Activated CD8-positive, alpha-beta memory T cell treated with anti-CD3 and anti-CD28 coated beads for 1 hour (primary cell): ENCODE measurements at places on chromosomes 4 and X.

GRCh38 chr4:57102050-57102624 lies 8.0 kb downstream of the IGFBP7 start:
- DNase-seq = no peak

- no peak for DNase-seq
Measured at GRCh38 chr4:80069108-80069836, 3.8 kb downstream of the ANTXR2 start.

DNA sequence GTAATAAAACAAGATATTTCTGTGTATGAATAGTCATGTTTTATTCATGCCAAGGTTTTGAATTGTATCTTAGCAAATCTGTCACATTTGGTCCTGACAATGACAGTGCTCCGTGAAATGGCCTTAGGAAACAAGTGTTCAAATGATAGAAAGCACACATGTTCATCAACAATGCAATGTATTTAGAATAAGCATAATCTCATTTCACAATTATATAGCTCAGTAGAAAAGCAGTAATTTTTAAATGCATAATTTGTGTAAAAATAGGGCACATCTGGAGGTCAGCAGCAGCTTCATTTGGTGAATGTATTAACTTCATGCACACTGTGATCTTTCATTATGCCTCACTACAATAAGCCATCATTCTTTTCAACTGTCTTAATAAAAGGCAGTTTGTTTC lies 380.4 kb downstream of the GPM6A start:
- no peak for DNase-seq

GRCh38 chr4:108520807-108521206 lies 99.6 kb upstream of the RPL34 start:
- no peak for DNase-seq

GRCh38 chr4:159420162-159421057 lies 317.5 kb downstream of the RAPGEF2 start:
- DNase-seq = no peak

GRCh38 chr4:14897217-14897616 lies 105.1 kb upstream of the CPEB2 start:
- DNase-seq = no peak

DNA sequence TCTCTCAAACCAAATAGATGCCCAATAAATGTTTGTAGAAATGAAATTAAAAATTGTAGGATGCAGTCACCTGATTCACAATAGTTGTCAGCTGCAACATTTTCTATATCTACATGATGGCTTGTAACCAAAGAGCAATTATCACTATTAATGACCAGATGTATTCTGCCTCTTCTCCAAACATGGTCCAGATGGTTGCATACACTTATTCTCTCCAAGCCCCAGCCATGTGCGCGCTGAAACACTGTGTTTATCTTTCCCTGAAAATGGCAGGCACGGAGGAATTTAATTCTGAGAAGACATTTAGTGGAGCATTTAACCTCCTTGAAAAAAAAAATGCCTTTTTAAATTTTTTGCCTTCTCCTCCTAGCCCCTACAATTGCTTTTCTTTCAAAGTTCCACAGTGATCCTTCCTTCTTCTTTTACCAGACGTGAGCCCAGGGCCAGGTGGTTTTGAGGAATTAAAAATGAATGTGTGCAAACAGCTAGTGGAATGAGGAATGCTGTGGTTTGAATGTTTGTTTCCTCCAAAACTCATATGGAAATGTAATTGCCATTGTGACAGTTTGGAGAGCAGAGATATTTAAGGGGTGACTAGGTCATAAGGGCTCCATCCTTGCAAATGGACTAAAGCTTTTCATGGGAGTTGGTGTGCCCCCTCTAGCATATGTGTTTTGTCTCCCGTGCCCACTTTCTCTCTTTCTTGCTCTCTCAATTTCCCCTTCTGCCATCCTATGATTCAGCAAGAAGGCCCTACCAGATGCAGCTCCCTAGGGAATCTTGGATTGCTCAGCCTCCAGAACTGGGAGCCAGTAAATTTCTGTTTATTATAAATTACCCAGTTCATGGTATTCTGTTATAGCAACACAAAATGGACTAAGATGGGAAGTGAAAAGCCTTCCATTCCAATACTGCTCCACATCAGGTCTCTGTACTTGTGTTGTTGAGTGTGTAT lies 136.0 kb downstream of the GABRB1 start:
- no peak for DNase-seq

GRCh38 chr4:158667651-158668198 lies 4.0 kb downstream of the C4orf46 start:
- DNase-seq = no peak

DNA sequence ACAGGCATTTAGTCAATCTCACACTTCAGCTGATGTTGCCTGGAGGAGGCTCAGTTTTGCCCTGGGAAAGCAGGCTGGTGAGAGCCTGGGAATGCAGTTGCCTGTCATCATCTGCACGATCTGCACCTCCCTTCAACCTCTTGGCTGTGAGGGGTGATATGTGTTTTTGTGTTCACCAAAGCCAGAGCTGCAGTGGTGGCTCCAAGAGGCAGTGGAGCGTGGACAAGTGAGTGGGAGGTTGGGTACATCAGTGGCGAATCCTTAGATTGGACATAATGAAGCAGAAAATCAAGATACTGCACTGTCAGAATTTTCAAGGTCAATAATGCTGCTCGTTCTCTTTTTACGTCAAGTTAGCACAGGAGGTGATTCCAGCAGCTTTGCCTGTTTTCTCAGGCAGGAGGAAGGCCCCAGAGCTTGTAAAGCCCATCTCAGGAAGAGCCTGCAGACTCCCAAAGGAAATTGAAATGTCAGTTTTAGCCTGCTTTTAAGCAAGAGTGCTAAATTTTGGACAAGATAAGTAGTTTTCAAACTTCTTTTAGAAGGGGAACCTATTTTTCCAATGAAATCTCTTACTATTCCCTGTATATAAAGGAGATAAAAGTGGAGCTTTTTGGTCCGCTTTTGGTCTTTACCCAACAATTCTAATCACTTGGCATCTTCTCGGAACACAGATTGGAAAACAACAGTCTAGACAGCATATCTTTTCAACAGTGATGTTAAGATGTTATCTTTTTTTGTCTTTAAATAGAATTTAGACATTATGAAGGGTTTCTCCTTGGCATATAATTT lies 92.8 kb downstream of the FRAS1 start:
- no peak for DNase-seq

GRCh38 chr4:177380730-177381287 lies 61.4 kb downstream of the AGA start:
- DNase-seq = no peak

GRCh38 chrX:97787849-97788248 lies 904.1 kb downstream of the RPA4 start:
- DNase-seq = no peak

DNA sequence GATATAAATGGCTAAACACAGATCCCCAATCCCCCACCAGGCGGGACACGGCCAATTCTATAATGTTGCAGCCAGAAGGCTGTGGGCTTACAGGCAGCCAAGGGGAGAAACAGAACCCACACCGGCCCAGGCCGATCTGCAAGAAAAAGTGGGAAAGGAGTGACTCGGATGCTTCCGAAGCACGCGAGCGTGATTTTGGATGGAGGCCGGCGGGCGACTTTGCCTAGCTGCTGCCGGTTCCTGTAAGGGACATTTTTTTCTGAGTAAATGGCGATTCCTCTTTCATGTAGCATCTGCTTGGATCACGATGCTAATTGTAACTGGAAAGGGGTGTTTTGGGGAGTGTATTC lies 470.2 kb downstream of the PCDH19 start:
- DNase-seq = no peak

DNA sequence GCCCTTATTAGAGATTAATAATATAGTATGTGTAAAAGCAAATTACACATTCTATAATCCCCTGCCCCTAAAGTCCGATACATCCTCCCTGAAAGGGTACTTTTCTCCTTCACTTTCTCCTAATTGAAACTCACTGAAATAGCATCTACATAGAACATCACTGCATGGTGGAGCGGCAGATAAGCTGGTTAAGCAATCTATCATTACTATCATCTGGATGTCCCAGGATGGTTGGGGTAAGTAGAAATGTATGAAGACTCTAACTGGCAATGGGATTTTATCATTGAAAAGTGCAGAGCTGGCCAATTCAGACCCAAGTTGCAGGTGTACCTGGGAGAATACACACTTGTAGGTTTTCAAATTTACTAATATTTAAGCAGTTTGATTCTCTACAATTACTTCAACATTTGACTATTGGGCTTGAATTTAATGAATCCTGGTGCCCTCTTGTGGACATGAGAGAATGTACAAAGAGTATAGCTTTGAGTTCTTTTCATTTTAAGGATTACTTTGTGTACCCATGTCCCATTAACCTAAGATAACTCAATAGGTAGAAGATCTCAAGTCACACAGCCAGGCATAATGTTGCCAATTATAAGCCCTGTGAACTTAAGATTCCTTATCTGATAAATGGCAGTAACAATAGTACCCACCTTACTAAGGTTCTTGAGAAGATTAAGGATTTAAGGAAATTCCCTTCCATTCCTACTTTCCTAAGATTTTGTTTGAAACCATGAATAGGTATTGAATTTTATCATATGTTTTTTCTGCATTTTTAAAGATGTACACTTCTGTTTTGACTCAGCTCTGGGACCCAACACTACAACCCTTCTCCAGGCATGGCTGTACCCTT lies 69.8 kb downstream of the SHROOM3 start:
- DNase-seq = no peak

GRCh38 chrX:47637546-47638195 lies 7.9 kb upstream of the CFP start:
- DNase-seq = no peak

DNA sequence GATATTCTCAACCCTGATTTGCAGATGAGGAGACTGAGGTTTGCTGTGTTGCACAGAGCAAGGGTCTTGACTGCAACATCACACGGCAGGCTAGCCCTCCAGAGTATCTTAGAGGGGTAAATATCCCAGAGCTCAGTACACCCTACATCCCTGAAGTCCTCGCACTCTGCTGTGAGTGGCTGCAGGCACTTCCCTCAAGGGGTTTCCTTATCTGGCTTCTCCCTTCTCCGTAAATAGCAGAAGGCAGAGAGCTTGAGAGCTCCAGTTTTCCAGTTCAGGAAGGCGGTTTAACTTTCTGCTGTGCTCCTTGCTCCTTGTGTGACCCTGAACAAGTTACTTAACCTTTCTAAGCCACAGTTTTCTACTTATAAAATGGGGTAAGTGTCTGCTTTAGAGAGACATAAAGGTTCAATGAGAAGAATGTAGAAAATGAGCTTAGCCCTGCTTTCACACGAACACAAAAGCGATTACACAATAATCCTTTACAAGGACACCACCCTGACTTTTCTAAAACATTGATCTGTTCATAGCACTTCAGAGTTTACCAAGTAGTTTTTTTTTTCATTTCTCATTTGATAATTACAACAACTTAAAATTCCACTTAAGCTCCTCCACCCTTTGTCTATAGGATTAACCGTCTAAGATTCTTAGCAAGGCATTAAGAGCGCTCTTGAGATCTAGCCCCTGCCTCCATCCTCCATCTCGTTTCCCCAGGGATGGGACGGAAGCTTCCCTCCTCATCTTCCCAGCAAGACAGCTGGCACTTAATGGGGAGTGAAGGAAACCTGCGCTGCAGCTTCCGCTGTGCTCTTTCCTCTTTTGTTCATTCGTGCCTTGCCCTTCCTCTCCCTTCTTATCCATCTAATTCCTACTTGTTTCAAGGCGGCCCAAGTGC lies 68.4 kb downstream of the TAPT1 start:
- no peak for DNase-seq

- DNase-seq = no peak
Measured at GRCh38 chr4:151744614-151745013, 16.2 kb downstream of the GATB start.

- DNase-seq = no peak
Measured at GRCh38 chr4:64405761-64406160, 3.5 kb downstream of the TECRL start.

GRCh38 chr4:98203332-98204235 lies 57.6 kb upstream of the RAP1GDS1 start:
- DNase-seq = no peak

DNA sequence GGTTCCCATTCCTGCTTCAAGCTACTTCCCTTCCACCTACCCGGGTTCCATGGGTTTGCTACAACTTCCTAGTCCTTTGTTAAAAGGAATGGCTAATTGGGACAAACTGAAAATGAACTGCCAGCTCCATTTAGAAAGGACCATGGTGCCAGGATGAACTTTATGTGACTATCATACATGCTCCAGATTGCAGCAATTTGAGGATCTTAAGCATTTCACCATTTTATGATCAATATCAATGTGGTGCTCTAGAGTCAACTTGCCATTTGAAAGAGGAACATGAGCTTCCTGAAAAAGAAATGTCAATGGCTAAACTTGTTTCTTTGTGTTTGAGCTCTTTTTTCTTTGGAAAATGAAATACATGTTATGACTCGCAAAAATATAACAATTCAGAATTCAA lies 92.7 kb upstream of the IL15 start:
- no peak for DNase-seq

GRCh38 chr4:13515268-13515667 lies 29.0 kb downstream of the NKX3-2 start:
- no peak for DNase-seq
